Right forelimb (tissue), 1 donor: ENCODE measurements at places on chromosomes 1 and 21.

GRCh38 chr1:87686136-87686495 lies 357.4 kb downstream of the LMO4 start:
- DNase-seq = no peak

DNA sequence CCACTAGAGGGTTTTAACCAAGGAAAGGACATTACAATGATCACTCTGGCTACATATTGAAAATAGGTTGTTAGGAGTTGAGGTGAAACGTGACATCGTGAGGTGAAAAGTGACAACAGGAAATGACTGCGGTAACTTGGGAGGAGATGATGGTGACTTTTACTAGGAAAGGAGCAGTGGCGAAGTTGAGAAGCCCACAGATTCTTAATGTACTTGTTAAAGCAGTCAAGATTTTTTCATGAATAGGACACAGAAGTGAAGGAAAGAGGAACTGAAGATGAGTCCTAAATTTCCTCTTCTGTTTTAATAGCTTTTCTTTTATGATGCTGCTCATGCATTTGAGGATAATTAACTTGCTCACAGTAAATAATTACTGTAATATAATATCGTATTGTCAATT lies 59.5 kb downstream of the OMA1 start:
- DNase-seq = no peak

DNA sequence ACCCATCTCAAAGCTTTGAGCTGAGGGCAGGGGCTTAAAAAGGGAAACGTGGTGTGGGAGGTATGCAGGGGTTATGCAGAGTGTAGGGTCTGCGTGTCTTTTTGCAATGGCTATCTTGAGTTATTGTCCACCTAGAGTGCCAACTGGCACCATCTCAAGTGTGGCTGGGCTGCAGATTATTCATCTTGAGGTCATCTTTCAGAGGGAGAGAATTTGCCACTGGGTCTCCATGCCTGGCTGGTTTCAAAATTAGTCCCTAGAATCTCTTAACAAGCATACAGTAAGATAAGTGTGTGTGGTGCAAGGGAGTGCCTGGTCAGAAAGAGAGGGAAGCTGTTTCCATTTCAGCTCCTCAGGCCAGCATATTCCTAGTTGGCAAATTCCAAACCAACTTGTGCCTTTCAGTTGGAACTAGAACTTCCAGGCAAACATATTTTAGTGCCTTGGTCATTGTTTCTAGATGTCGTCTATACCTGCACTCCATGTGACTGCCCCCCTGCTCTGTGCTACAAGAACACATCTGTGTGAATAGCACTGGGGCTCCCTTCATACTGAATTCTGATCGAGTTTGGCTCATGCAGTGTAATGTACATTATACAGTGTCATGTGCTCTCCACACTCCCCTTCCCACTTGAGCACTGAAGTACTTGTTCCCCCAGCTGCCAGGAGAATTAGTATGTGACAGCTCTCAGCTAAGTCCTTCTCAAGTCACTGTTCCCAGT lies 5.0 kb upstream of the OR2T8 start:
- DNase-seq = no peak

GRCh38 chr1:6052543-6053205 lies 7.0 kb downstream of the KCNAB2 start:
- DNase-seq = peak; percentile 82

DNA sequence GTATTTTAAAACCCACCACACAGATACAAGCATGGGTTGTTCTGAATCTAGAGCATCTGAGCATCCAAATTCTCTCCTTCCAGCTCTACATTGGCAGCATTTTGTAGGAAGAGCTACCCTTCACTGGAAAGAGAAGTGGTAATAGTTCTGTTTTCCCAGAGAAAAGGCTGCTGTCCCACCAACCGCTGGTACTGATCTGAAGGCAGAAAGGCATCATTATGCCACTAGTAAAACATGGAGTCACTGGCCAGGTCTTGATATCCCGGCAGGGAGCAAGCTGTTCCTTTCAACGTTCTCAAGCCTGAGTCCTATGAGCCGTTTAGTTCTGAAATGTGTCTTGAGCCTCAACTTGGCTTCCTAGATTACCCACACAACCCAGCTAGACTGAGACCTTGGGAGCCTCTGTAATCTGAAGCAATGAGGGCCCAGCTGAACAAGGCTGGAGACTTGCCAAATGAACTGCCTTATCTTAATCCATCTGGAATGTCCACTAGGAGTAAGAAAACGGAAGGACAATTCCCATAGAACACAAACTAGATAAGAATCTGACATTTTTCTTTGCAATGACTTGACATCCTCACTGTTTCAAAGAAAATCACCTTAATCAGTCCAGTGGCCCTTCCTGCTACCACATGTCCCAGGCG lies 116.8 kb downstream of the KCNH1 start:
- DNase-seq = no peak

- DNase-seq = peak; percentile 30
These were observed 3.8 kb downstream of the AIRE start for GRCh38 chr21:44289381-44290010.

- DNase-seq = no peak
These were observed 116.0 kb downstream of the MRPL39 start for GRCh38 chr21:25491267-25491666.

DNA sequence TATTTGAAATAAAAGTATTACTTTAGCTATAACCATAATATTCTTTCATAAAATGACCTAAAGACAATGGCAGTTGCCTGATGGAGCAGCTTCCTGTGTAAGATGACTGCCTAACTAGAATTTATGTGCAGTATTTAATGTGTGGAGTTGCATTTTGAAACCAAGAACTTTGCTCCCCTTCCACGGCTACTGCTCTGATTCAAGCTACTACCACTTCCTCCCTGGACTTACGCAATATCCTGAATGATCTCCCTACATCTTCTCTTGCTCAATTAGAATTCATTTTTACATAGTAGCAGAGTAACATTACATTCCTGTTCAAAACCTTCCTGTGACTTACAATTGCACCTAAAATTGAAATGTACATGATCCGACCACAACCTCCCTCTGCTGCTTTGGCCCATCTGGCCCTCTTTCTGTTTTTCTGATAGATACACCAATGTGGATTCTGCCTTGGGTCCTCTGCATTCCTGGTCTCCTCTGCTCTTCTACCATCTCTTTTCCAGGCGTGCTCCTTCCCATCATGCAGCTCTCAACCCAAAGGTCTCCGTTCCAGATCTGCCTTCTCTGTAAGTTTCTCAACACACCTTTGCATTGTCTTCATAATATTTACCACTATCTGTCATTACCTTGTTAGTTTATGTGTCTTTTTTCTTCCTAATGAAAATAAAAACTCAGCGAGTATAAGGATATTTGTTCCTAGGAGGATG lies 47.4 kb upstream of the USP25 start:
- DNase-seq = no peak

DNA sequence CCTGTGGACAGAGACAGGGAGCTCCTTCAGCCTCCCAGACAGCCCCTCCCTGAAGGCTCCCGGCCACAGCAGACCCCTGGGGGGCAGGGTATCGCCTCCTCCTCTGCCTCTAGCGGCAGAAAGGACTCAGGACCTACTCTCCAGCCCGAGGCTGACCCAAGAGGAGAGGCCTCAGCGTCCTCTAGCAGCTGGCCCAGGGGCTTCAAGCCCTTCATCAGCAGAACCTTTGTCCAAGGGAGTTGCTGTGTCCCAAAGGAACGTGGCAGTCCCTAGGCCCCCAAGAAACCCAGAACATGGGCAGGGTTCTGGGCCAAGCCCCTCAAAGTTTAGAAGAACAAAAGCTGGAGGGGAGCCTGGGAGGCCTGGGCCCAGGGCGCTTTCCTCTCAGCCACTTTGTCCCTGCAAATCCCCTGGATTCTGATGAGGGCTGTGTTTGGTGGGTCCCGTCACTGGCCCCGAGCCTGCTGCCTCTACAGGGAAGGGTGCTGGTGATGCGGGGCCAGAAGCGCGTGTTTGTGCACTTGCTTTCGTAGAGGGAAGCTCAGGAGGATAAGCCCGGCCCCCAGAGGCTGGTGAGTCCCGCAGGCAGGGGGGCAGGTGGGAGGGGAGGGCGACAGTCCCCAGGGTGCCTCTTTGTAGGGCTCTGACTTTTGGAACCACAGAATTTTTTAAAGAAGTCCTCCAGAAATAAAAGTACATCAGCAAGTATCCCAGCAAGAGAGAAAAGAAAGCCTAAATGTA lies 13.3 kb downstream of the ITGB2 start:
- DNase-seq = no peak

GRCh38 chr1:198492872-198493271 lies 47.6 kb downstream of the ATP6V1G3 start:
- DNase-seq = no peak

- no peak for DNase-seq
These were observed 9.8 kb upstream of the USP25 start for GRCh38 chr21:15719976-15720375.

DNA sequence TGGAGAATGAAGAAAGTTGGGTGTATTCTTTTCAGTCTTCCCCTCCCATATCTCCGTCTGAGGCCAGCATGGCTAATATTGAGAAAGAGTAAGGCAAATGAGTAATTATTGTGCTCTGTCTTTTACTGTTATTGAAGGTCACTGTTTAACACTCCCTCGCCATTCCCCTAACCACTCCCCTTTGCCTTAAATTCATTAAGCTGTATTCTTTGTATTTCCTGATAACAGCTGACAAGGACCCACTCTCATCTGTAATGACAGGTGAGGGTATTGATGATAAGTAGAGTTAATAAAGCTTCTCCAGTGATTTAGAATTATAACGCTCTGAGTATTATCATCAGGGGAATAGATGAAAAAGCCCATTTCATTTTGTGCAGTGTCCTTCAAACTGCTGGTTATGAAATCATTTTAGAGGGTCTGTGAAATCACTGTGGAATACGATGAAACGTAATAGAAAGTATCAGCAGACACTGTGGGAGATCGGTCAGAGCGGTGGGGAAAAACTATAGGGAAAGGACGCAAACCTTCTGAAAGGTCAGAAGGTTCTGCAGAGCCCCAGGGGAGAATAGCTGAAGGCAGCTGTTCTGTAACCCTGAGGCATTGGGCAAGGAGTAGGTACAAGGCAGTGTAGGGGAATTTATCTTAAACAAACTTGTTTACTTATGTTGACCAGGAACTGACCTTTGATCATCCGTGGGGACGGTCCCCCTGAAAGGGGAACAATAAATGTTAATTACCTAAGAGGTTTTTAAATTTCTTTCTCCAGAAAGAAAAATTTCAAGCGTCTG lies 46.3 kb upstream of the CACYBP start:
- no peak for DNase-seq

DNA sequence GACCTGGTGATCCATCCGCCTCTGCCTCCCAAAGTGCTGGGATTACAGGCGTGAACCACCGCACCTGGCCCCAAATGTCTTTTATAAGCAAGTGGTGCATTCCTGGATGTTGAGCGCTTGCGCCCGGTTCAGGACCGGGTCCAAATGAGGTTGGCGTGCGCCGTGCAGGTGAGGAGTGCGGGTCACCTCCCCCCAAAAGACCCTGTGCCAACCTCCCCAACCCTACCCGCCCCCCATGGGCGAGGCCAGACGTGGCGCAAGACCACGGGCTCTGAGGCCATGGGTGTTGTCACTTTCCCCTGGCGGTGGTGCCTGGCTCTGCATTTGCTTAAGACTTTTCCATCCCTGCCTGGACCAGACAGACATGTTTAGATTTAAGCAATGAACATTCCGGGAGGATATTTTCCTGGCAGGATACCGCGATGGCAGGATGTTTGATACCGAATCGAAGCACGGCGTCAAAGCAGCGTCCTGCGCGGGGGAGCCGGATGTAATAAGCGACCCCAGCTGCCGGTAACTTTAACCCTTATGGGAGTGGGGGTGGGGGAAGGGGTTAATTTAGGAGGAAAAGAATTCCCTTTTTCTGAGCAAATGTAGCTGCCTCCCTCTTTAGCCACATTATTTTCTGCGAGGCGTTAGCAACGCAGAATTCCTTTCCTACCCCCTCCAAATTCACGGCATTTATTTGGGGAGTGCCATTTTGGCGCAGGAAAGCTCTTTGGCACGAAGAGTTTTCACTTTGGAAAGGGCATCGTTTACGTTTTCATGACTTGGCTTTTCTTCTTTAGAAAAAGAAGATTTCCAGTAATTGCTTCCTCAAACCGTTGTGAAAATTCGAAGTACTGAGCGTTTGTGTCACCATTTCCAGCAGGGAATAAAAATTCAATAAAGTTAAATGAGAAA lies 27.8 kb upstream of the RNF187 start:
- peak; percentile 80 for DNase-seq

DNA sequence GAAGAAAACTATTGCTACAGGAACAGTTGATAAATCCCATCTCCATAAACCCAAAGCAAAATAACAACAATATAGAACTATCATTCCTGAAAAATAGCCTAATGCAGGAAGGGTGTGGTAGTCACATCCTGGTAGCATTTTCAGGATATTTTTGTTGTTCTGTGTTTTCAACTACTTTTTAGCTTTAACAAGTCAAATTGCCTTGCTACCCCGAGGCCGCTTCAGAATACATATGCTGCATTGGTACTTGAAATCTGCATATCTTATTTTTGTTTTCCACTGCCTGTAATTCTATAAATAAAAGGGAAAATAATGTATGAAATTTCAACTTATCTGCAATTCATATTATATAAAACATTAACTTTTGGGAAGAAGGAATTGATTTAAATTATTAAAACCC lies 36.8 kb upstream of the SYT14 start:
- DNase-seq = no peak

DNA sequence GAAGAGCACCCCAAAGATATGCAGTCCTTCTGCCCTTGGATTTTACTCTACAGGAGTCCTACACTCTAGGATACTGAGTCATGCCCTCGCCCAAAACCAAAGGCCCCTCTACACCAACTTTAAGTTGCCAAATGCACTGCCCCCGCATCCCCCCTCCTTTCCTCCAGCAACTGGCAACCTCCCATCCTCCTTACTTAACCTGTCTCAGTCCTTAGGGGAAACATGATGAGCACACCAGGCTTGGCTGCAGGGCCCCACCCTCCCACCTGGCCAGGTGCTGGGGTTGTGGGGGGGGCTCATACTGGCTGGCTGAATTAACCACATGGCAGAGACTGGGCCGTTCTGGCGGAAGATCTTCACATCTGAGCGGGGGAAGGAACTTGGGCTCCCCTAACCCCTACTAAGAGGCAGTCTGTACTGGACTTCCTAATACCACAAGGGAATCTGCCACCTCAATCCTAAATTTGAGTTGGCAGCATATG lies 1.2 kb downstream of the HDGF start:
- DNase-seq = no peak

DNA sequence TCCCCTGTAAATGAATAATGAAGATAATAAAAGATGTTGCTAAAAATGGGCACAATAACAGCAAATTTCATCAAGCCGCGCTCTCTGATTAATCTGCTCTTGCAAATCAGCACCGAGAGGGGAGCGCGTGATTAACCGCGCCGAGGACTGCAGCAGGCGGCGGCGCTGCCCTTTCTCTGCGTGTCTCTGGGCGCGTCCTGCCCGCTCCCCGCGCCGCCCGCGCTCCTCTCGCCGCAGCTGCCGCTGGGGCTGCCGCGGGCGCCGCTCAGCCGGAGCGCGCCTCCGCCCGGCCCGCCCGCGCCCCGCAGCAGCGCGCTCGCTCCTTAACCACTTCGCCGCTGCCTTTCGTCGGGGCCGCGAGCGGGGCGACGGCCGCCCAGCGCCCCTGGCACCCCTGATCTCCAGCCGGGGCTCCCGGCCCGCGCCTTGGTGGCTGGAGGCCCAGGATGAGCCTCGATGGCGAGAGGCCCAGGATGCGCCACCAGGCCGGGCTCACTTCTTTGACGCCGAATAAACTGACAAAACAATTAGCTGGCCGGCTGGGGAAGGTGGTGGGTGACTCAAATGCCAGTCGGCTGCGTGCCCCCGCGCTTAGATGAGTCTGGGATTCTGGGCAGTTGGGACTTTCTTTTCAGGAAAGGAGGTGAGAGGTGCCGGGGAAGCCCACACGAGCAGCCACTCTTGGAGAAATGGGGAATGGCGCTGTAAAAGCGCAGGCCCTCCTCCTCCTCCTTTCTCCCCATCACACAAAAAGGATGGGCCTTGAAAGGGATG lies 221.4 kb upstream of the PKN2 start:
- peak; percentile 76 for DNase-seq
